CD4-positive, alpha-beta T cell (primary cell): ENCODE measurements at places on chromosomes 3 and 15. TPM values are rescaled to one million over a fixed set of nuclear protein-coding genes. Genes with fewer than 3 reads are reported as not detected.
A peak's percentile ranks its signal among the peaks of the same experiment; 100 is the strongest.

GRCh38 chr3:150443331-150443741 is 35.2 kb downstream of the TSC22D2 start:
- DNase-seq, result no peak
- H3K4me3 ChIP-seq, result no peak overlapping the region
- H3K27ac ChIP-seq, result no peak overlapping the region
- no peaks in the 10 kb centered on the region for H3K4me1 ChIP-seq

GRCh38 chr3:18989237-18989795 is 159.0 kb upstream of the KCNH8 start:
- H3K27ac ChIP-seq, result no peak overlapping the region
- no peaks in the 10 kb centered on the region for H3K4me1 ChIP-seq
- DNase-seq, result no peak
- peak overlapping the region; percentile 24 for H3K4me3 ChIP-seq

- peaks cover 3% of the 10 kb centered on the region for H3K36me3 ChIP-seq
- H3K4me1 ChIP-seq, result peaks cover 35% of the 10 kb centered on the region
- no peaks in the 10 kb centered on the region for H3K27me3 ChIP-seq
- H3K27ac ChIP-seq, result no peak overlapping the region
- no peak overlapping the region for H3K4me3 ChIP-seq
Observed at GRCh38 chr15:41928637-41929620, 35.1 kb upstream of the SPTBN5 start.

GRCh38 chr3:194617827-194618226 is 15.4 kb downstream of the TMEM44 start:
- H3K27ac ChIP-seq, result no peak overlapping the region
- H3K4me1 ChIP-seq, result no peaks in the 10 kb centered on the region
- DNase-seq, result no peak

- peaks cover 36% of the 10 kb centered on the region for H3K4me1 ChIP-seq
- H3K36me3 ChIP-seq, result no peaks in the 10 kb centered on the region
- H3K27ac ChIP-seq, result no peak overlapping the region
- DNase-seq, result no peak
Observed at GRCh38 chr15:90189781-90190467, 11.2 kb upstream of the SEMA4B start.

DNA sequence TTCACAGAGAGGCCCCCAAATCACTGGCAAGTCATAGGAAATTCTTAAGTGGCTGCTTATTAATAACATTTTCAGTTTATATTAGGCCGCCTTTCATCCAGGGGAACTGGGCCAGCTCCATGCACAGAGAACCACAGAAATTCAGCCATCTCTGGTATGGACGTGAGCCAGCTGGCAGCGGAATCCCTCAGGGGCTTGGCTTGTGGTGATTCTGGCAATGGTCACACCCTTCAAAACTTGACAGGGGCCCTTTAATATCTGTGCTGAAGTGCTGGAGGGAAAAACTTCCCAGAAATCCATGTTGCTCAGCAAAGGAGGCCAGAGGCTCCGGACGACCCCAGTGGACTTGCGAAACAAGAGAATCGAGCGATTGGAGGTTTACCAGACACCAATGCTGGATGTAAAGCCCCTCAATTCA is 11.3 kb downstream of the PRICKLE2 start:
- no peak overlapping the region for H3K27ac ChIP-seq

DNA sequence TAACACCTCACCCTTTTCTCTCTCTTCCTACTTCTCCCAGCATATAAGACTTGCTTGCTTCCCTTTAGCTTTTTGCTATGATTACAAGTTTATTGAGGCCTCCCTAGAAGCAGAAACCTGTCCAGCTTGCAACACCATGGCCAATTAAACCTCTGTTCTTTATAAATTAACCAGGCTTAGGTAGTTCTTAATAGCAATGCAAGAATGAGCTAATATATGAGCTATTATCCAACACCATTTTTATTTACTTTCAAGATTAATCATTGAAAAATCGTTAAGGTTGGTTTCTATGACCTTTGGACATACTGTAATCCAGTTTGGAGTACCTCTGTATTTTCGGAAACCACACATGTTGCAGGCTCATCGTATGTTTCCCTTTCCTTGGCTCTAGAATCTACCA is 643.1 kb downstream of the ZPLD1 start:
- H3K4me3 ChIP-seq, result no peak overlapping the region
- no peaks in the 10 kb centered on the region for H3K27me3 ChIP-seq
- no peak overlapping the region for H3K27ac ChIP-seq
- no peak for DNase-seq
- no peaks in the 10 kb centered on the region for H3K4me1 ChIP-seq

GRCh38 chr15:69314131-69314530 is 15.4 kb downstream of the PAQR5 start:
- H3K4me1 ChIP-seq, result no peaks in the 10 kb centered on the region
- H3K27me3 ChIP-seq, result peaks cover 5% of the 10 kb centered on the region
- H3K4me3 ChIP-seq, result no peak overlapping the region
- H3K27ac ChIP-seq, result no peak overlapping the region
- DNase-seq, result no peak

- no peaks in the 10 kb centered on the region for H3K27me3 ChIP-seq
- H3K27ac ChIP-seq, result no peak overlapping the region
- DNase-seq, result no peak
Observed at GRCh38 chr3:72595927-72596610, 252.2 kb downstream of the SHQ1 start.

- no peak for DNase-seq
- no peaks in the 10 kb centered on the region for H3K36me3 ChIP-seq
- no peaks in the 10 kb centered on the region for H3K4me1 ChIP-seq
Observed at GRCh38 chr3:60696428-60697125, 554.7 kb downstream of the FHIT start.

- no peaks in the 10 kb centered on the region for H3K36me3 ChIP-seq
- no peak overlapping the region for H3K4me3 ChIP-seq
- no peaks in the 10 kb centered on the region for H3K27me3 ChIP-seq
- no peak overlapping the region for H3K27ac ChIP-seq
Observed at GRCh38 chr3:42539871-42540714, 37.6 kb downstream of the VIPR1 start.

DNA sequence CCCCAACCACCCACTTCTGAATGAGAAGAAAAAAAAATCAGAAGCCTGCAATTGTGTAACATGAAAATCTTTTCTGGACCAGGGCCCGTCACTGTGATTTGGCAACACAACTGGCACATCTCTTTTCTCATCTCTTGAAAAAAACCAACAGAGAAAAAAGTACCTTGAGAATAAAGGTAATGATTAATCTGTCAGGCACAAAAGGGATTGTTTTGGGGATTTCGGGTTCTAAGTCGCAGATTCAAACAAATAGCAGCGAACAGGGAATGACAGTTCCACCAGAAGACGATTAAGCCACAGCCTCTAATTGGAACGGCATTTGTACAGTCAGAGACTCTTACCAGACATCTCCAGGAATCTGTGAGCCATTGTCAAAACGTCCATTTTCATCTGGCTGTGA is at the start of gene AQP9:
Gene AQP9, plus strand, starts transcription at position 276 of the 400 bp plus-strand sequence. CDS start 185 bp downstream, outside the sequence.
- peaks cover 4% of the 10 kb centered on the region for H3K27me3 ChIP-seq
- H3K27ac ChIP-seq, result no peak within 1 kb of the TSS
- H3K4me1 ChIP-seq, result no peaks in the 10 kb centered on the region
- H3K4me3 ChIP-seq, result no peak within 1 kb of the TSS

DNA sequence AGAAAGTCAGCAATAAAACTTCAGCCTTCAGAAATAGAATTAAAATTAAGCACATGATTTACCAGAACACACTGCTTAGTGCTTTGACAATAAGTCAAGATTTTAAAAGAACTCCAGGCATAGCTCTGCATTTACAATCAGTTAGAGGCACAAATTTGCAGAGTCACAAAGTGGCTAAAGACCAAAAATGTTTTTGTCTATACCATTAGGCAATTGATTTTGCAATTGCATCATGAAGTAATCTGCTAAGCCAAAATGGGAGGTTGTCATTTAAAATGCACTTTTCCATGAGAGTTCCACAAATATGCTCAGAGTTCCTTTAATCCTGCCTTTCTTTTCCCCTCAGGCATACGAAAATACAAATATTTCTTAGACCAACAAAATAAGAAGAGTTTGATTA is 10.1 kb upstream of the DCP1A start:
- DNase-seq, result no peak
- H3K4me1 ChIP-seq, result no peaks in the 10 kb centered on the region
- H3K27ac ChIP-seq, result no peak overlapping the region
- H3K36me3 ChIP-seq, result no peaks in the 10 kb centered on the region

GRCh38 chr3:46453526-46454208 is 11.0 kb downstream of the LTF start:
- no peaks in the 10 kb centered on the region for H3K4me1 ChIP-seq
- H3K27me3 ChIP-seq, result no peaks in the 10 kb centered on the region
- H3K4me3 ChIP-seq, result no peak overlapping the region

DNA sequence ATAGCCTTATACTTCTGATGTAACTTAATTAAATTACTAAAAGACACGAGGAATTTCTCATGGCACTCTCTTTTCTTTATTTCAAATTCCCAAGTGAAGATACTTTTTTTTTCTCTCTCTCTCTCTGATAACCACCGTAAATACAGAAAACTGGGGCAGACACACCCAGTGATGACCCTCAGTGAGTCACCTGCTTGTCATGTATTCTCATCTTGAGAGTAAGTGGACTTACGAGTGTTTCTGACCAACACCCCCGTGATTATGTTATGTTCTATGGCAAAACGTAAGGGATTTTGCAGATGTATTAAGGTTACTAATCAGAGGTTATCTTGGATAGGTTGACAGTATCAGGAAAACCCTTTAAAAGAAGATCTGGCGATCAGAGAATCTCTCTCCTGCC is 348.8 kb upstream of the ZNF717 start:
- H3K36me3 ChIP-seq, result no peaks in the 10 kb centered on the region
- H3K27me3 ChIP-seq, result no peaks in the 10 kb centered on the region
- H3K4me1 ChIP-seq, result no peaks in the 10 kb centered on the region
- H3K4me3 ChIP-seq, result no peak overlapping the region
- no peak for DNase-seq

- no peak overlapping the region for H3K4me3 ChIP-seq
- no peak for DNase-seq
- H3K36me3 ChIP-seq, result no peaks in the 10 kb centered on the region
- no peaks in the 10 kb centered on the region for H3K27me3 ChIP-seq
Observed at GRCh38 chr3:161559177-161559998, 62.8 kb downstream of the OTOL1 start.

DNA sequence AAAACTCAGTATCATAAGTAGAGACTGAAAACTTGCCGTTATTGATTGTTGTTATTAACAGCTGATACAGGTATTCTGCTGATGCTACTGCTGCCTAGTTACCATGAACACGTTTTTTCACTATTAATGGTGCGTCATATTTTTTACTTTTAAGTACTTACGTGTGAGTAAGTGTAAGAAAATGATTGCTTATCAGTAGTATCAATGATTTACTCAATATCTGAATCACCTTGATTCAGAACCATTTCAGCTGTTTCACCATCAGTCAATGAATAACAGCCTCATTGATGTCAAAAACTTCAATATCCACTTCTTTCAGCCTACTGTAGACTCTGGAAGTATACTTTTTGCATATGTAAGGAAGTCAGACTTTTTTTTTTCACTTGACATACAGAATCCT is 4.7 kb downstream of the CCR8 start:
- no peak overlapping the region for H3K27ac ChIP-seq
- peaks cover 4% of the 10 kb centered on the region for H3K4me1 ChIP-seq
- DNase-seq, result no peak
- no peaks in the 10 kb centered on the region for H3K27me3 ChIP-seq

GRCh38 chr15:77107068-77107467 is 36.2 kb upstream of the TSPAN3 start:
- H3K4me1 ChIP-seq, result no peaks in the 10 kb centered on the region
- no peak overlapping the region for H3K4me3 ChIP-seq
- no peak for DNase-seq
- H3K36me3 ChIP-seq, result no peaks in the 10 kb centered on the region

DNA sequence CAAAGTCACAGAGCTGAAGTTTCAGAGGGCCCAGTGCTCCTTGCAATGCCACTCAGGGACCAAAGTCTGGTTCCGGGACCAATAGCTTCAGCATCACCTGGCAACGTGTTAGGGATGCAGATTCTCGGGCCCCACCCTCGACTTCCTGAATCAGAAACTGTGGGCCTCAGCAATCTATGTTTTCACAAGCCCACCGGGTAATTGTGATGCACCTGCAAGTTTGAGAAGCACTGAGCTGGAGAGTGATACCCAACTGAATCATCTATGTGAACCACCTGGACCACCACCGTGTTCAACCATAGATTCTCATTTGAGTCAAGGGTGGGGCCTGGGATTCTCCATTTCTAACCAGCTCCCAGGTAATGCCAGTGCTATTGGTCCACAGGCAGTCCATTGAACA is 55.7 kb downstream of the CORO2B start:
- H3K27ac ChIP-seq, result no peak overlapping the region
- no peaks in the 10 kb centered on the region for H3K36me3 ChIP-seq
- no peaks in the 10 kb centered on the region for H3K4me1 ChIP-seq
- no peak for DNase-seq
- H3K4me3 ChIP-seq, result no peak overlapping the region

DNA sequence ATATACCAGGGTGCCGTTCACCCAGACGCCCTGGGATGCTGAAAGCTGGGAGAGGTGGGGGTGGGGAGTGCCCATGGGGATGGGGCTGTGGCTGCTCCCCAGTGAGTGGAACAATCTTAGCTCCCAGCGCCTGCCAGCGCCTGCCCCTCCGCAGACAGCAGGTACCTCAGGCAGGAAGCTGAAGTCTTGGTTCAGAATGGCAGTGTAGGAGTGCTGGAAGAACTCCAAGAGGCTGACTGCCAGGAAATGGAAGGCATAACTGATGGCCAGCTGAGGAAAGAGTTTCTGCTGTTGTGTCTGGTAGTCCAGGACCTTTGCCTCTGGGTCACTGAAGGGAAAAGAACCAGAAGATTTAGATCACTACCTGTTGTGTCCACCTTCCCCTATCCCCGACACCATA is 8.4 kb downstream of the ACOX2 start:
- no peak overlapping the region for H3K4me3 ChIP-seq
- no peak overlapping the region for H3K27ac ChIP-seq
- peaks cover 8% of the 10 kb centered on the region for H3K4me1 ChIP-seq
- H3K36me3 ChIP-seq, result no peaks in the 10 kb centered on the region
- no peaks in the 10 kb centered on the region for H3K27me3 ChIP-seq

- no peaks in the 10 kb centered on the region for H3K27me3 ChIP-seq
- no peaks in the 10 kb centered on the region for H3K36me3 ChIP-seq
- H3K27ac ChIP-seq, result peak overlapping the region; percentile 77
Observed at GRCh38 chr3:108223928-108224327, 1.7 kb upstream of the IFT57 start.

The NANOGP8 gene
- total RNA-seq, result not detected

The ARHGEF26 gene
- not detected for total RNA-seq

The KCNAB1 gene
- total RNA-seq, result not detected

The C3orf22 gene
- not detected for total RNA-seq

The DUOXA2 gene
- total RNA-seq, result not detected

The TRPM1 gene
- not detected for total RNA-seq

The CKMT1B gene
- total RNA-seq, result not detected

The FBXL2 gene
- not detected for total RNA-seq

The RIOX2 gene
- total RNA-seq, result 13.5 TPM
